ENCODE measurements at places on chromosomes 12 and 14. TPM values are rescaled to one million over a fixed set of nuclear protein-coding genes. Genes with fewer than 3 reads are reported as not detected.

GRCh38 chr12:3342051-3342450 lies 149.0 kb upstream of the PRMT8 start:
- DNase-seq = no peak

DNA sequence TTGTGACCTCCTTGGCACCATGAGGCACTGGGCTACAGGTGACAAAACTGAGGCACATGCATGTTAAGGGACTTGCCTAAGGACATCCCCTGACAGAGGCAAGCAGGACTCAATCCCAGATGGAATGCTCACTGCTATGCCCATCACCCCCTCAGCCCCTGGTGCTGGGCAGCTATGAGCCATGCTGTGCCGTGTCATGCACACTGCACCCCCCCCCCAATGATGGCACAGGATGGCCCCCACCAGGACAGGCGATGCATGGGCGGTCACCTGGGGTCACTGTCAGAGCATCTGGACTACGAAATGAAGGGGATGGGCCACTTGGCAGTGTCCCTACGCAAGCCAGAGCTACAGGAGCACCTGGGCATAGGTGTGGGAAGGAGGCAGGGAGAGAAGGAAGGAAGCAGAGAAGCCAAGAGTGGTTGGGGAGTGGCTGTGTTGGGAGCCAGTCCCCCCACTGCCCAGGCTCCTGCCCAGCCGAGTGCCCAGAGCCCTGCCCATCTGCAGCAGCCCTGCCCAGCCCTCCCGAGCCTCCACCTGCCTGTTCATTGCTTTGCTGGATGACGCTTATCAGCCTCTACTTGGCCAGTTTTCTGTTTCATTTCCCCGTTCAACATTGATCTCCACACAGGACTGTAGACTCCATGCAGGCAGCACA lies 84.9 kb upstream of the DIO3 start:
- DNase-seq = no peak

GRCh38 chr12:64894827-64895475 lies 70.5 kb downstream of the TBC1D30 start:
- DNase-seq = no peak

DNA sequence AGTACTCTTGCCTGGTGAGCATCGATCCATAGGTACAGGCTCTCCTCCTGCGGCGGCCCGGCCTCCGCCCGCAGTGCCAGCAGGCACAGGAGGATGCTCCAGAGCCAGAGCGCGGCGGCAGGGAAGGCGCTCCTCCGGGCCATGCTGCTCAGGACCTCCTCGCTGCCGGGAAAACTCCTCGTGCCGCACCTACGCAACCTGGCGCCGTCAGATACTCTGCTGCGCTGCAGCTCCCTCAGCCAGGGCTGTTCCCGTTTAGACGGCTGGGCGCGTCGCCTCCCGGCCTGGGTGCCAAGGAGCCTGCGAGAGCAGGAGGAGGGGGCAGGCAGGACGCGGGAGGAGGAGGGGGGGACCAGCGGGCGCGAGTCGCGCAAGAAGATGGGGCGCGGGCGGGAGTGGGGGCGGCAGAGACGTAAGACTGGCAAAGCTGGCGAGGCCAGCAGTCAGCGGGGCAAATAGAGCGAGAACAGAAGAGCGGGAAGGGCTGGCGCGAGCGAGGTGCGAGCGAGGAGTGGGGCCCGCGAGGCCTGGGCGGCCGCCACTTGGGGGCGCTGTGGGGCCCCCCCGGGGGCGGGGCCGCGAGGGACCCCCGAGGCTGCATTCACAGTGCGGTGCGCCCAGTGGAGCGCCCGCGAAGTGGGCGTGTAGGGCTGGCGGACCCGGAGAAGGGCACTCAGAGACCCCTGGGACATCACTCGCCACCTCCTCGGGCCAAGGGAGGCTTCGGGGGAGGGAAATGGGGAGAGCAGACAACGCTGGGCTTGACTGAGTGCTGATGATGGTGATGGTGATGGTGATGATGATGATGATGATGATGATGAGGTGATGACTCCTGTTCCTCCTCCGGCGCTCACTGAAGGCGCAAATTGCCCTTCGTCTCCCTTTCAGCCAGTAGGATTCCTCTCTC lies at the start of gene WIF1:
Gene WIF1, minus strand, starts transcription at position 257 of the 907 bp plus-strand sequence. Its CDS starts 114 bp downstream, at position 143.
- no peak for DNase-seq

DNA sequence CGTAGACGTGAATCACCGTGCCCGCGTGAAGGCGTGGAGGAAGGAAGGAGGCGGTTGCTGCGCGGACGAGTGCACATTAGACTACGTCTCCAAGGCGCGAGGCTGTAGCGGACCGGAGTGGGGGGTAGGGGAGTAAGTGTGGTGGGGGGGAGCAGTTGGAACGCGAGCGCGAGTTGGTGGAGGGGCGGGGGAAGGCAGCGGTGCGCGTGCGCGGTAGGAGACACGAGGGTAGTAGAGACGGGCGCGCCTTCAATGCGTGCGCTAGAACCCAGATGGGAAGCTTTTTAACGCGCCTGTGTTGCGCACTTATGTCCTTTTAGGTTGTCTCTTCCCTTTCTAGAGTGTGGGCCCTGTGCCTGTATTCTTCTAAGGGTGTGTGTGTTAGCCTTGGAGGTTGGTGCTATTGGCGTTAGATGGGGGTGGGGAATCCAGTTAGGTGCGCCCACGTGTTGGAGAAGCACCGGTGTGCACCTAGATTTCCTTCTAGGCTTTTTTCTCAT lies 604 bp downstream of the EIF4B start:
- peak; percentile 66 for DNase-seq

- peak; percentile 37 for DNase-seq
Observed at GRCh38 chr14:105944632-105945610, 418.5 kb downstream of the TMEM121 start.

- no peak for DNase-seq
Observed at GRCh38 chr12:8590842-8591545, 21.7 kb downstream of the AICDA start.

- no peak for DNase-seq
Observed at GRCh38 chr12:132542661-132543060, 52.7 kb downstream of the FBRSL1 start.

DNA sequence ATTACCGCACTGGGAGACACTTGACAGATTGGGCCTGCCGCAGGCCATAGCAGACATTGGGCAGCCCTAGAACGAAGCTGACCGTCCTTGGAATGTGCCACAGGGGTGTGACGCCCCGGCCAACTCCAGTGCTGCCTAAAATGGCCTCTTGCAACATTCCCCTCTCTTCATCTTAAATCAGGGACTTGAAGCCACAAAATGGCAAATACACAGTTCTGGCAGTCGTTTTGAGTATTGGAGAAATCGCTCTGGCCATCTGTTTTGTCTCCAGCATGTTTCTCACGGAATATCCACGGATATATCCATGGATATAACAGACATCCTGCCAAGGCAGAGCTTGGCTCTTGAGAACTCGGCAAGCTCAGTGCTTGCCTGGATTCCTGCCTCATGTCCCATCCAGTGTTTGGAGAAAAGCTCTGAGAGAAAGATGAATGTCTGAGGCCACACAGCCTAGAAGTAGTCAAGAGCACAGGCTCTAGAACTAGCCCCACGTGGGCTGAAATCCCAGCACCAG lies 158.4 kb downstream of the CHST11 start:
- no peak for DNase-seq

DNA sequence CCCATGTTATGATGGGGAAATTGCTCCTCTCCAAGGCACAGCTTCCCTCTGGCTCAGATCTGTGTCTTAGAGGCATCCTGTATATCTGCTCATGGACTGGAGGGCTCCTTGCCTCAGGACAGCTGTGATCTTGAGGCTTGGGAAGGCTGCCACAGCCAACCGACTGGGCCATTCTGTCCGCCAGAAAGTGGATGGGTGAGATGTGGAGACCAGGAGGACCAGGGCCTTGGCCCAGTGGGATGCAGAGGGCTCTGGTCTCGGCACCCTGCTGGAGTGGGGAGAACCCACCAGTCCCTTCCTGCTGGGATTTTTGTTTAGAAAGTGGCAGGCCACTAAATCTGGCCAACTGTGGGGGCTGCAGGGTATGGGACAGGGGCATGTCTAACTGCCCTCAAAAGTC lies 148.6 kb downstream of the CALM1 start:
- no peak for DNase-seq

DNA sequence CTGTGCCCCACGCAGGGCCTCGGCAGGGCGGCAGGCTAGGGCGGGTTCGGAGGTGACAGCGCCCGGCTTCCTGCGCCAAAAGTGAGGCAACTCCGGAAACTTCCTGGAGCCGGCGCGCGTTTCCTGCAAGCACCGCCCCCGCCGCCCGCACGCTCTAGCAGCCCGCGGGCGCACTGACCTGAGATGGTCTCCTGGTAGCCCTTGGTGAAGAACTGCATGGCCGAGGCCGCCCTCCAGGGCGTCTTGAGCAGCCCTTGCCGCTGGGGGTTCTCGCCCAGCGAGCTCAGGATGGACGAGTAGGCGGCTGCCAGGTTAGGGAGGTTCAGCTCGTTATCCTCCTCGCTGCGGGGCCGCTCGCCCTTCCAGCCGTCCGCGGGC lies 494 bp downstream of the GCH1 start:
- peak; percentile 78 for DNase-seq

DNA sequence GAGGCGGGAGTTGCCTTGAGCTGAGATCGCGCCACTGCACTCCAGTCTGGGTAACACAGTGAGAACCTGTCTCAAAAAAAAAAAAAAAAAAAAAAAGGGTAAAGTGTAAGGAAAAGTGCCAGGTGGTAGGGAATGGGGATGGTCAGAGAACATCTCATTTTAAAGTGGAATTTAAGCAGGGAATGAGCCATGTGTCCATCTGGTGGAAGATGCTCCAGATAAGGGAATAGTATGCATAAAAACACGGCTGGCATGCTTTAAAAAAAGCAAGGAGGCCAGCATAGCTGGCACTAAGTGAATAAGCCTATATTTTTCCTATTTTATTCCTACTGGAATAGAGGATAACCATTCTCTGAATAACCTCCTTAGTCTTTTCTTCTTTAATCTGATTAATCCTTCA lies 33.7 kb downstream of the FAM186A start:
- DNase-seq = no peak

DNA sequence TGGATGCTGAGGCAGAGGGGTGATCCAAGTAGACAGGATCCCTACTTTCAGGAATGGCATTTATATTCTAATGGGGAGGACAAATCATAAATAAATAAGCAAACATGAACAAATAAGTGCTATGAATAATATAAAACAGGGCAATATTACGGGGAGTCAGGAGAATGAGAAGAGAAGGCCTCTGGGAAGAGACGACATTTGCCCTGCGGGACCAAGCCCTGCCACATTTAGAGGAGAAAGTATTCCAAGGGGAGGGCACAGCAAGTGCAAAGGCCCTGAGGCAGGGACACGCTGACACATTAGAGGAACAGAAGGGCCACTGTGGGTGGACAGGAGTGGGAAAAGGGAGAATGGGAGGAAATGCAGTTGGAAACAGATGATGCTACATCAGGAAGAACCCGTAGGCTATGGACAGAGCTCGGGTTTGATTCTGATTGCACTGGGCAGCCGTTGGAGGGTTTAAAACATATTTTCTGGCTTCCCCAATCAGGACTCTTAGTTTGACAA lies 1.3 kb downstream of the RNFT2 start:
- no peak for DNase-seq

GRCh38 chr12:106879612-106880011 lies 76.1 kb upstream of the TMEM263 start:
- no peak for DNase-seq

GRCh38 chr12:92255741-92256140 lies 110.1 kb upstream of the BTG1 start:
- DNase-seq = no peak

GRCh38 chr14:99081156-99081765 lies 190.7 kb downstream of the BCL11B start:
- no peak for DNase-seq

GRCh38 chr14:104563191-104563741 lies 16.3 kb upstream of the C14orf180 start:
- DNase-seq = no peak

- no peak for DNase-seq
Observed at GRCh38 chr14:99041820-99042174, 230.2 kb downstream of the BCL11B start.

DNA sequence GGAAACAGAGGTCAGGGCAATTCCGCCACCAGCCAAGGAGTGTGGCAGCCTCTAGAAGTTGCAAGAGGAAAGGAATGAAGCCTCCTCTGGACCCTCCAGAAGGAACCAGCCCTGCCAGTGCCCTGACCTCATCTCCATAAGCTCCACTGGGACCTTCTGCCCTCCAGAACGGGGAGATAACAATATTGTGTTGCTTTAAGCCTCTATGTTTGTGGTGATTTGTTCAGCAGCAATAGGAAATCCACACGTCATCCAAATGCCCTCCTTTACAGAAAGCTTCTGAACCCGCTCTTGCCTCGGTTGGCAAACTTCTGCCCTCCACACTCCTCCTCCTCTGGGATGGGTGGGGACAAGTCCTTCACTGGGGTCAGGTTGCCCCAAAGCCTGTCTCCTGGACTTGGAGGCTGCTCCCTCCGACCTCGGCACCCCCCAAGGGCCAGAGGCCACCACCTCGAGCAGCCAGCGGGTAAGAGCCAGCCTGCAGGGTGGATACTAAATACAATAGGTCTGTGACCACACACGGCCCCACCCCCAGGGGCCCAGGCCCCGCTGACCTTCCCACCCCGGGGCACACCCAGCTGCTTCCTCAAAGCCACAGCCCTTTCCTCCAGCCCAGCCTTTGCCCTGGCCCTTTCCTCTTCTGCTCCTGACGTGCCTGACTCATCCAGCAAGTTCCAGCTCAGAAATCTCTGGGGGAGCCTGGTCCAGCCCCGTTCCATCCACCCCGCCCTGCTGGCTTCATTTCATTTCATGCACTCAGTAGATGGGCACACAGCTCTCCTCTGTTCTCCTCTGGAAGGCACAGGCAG lies 58.7 kb upstream of the NCOR2 start:
- no peak for DNase-seq

DNA sequence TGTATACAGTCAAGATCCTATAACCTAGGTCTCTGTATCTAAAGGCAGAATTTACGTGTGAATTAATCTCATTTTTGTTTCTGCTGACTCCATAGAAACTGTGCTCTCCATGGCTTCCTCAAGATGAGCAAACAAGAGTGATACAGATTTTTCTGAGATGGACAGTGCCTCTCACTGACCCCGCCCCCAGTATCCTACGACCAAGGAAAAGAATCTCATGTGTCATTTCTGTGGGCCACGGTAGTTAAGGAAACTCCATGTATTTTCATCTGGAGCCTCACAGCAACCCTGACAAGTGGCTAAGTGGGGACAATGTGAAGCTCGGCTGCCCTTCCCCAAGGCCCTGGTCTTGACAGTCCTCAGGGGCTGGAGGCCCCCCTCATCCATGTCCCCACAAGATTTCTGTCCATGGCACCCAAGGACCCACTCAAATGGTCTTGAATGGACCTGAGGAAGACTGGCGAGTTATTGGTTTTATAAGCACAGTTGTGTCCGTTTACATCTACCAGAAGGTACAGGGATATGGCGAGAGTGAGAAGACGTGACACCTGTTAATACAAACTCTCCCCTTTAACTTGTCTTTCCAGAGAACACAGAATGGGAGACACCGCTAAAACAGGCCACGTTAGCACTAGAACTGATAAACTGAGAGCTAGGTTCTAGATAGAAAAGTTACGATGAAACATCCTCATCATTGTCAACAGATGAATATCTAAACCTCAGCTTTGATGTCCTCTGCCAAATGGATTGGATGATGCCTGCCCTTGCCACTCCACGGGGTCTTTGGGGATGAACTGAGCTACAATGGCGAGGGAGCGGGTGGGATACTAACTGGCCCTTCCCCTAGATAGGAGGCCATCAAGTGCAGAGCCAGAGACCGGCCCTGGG lies 108.4 kb upstream of the EGLN3 start:
- DNase-seq = no peak

The ELK3 gene
- 33.8 TPM for total RNA-seq

The OASL gene
- total RNA-seq = 8.9 TPM

The INHBE gene
- 0.13 TPM for total RNA-seq

The ARG2 gene
- total RNA-seq = 0.62 TPM

The CSRNP2 gene
- 37.3 TPM for total RNA-seq

The MYO1H gene
- total RNA-seq = not detected

The USP30 gene
- 11.6 TPM for total RNA-seq

Data from T-cell (primary cell).